Stimulated activated CD8-positive, alpha-beta memory T cell treated with anti-CD3 and anti-CD28 coated beads, Interleukin-4, amount 100 ng/mL, for 4 hours (primary cell): ENCODE measurements at places on chromosomes 16 and 17.

DNA sequence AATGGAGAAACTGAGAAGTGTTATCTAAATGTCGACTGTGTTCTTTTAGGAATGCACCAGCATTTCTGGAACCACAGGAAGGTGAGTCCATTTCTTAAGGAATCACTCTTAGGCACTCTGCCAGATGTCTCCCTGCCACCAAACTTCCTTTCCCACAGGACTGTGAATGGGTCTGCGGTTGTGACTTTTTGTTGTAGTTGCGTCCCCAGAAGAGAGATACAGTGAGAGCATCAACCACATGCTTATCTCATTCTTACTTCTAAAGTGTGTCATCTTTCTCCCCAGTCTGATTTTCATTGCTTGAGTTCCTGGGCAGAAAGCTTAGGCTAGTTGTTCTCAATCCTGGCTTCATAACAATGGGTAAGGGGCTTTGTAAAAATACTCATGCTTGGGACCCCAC lies 13.4 kb downstream of the ITPRIPL2 start:
- no peak for DNase-seq

DNA sequence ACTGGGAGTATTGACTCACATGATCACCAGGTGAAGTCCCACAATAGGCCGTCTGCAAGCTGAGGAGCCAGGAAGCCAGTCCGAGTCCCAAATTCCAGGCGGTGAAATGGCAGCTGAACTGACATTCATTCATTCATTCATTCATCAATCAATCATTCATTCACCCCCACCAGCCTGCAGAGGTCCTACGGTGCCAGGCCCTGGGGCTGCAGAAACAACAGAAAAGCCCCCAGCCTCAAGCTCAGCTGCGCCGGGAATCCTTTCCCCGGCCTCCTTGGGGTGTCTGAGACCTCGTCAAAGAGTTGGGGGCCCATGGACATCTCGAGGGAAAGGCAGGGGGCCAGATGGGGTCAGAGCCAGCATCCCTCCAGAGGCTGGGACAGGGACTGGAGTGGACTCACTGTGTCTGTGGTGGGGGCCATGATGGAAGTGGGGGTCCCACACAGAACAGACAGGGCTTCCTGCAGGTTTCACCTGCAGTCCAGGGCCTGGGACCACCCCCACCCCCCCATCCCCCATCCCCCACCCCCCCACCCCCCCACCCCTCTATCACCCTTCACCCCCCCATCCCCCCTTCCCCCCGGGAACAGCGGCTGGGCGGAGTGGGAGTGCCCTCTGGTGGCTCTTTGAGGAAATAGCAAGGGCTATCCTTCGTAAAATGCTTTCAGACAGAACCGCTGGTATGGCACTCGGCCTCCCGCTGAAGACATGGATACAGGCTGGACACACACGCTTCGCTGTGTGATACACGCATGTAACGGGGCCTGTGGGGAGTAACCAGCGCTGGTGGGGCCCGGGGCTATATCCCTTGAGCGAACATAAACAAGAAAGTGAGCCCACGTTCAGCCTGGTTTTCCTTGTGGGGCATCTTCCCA lies 8.5 kb upstream of the ZC3H18 start:
- DNase-seq, result peak; percentile 16

DNA sequence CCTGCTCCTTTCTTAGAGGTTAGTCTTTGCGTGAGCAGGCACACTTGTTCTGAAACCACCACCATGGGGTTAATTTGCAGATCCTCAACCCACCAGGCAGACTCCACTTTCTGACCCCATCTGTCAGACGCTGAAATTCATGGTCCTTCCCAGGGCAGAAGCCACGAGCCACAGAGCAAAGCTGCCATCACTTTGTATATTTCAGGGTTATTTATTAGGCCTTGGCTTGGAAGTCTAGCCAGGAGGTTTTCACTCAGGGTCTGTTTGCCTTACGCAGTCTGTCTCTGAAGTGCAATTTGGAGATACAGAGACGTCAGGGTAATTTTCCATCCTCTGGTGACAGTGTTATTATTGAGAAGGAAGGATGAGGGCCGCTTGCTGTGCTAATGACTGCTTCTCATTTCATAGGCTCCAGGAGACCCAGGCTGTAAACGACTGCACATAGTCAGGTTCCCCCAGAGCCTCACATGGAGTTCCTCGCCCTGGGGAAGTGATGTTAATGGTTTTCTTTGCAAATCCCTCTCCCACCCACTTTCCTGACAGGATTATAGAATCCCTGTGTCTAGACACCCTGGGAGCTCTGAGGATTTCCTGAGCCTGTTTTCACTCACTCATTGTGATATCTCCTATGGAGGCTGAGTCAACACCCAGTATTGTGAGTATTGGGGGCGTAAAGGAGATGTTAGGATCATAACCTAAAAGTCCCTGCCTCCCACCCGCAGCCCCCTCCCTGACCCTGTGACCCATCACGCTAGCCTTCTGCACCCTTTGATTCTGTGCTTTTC lies 269.0 kb downstream of the ABCC12 start:
- no peak for DNase-seq

DNA sequence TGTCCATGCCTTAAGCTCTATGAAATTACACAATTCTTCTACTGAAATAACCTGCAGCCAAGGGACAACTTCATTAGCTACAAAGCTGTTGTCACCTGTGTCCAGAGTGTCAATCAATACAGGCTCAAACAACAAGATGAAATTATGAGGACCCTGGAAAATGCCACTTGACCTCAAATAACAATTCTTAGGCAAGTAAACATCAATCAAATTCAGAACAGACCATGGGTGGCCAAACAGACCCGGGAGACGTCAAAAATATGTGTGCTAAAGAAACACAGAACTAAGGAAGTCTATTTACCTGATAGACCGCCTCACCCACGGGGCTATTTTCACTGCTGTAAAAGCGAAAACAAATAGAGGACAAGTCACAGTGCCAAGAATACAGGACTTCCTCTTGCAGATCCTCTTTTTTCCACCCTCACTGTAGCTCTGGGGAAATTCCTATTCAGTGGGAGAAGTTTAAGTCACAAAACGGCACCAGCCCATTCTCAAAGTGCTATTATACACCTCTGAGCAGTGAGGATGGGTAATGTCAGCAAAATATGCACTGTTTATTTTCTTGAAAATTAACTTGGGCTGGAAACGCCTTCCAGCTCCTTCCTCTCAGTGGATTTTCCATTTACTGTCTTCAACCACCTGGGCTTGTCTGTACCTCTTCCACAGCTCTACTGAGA lies 2.7 kb downstream of the LITAF start:
- no peak for DNase-seq

GRCh38 chr16:48635199-48635718 lies 25.3 kb upstream of the N4BP1 start:
- no peak for DNase-seq
